ENCODE measurements at places on chromosomes 7 and 10. TPM values are rescaled to one million over a fixed set of nuclear protein-coding genes. Genes with fewer than 3 reads are reported as not detected.

DNA sequence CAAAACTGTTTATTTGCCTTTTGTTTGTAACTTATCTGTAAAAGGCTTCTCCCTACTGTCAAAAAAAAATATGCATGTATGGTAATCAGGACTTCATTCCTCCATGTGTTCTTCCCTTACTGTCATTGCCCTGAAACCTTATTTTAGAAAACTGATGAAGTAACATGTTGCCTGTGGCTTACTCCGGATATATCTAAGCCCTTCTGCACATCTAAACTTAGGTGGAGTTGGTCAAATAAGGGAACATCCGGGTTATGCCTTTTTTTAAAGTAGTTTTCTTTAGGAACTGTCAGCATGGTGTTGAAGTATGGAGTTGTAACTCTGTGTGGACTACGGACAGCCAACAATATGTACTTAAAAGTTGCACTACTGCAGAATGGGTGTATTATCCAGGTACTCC is 6.2 kb downstream of the SAR1A start:
- peaks cover 58% of the 10 kb centered on the region for H3K4me1 ChIP-seq
- no peak overlapping the region for H3K27ac ChIP-seq
- no peak for DNase-seq
- H3K27me3 ChIP-seq, result no peaks in the 10 kb centered on the region
- H3K4me3 ChIP-seq, result no peak overlapping the region

GRCh38 chr7:1735262-1735661 is 65.2 kb downstream of the ELFN1 start:
- H3K36me3 ChIP-seq, result no peaks in the 10 kb centered on the region
- H3K27ac ChIP-seq, result no peak overlapping the region
- no peak for DNase-seq
- H3K4me1 ChIP-seq, result peaks cover 11% of the 10 kb centered on the region
- H3K4me3 ChIP-seq, result no peak overlapping the region

DNA sequence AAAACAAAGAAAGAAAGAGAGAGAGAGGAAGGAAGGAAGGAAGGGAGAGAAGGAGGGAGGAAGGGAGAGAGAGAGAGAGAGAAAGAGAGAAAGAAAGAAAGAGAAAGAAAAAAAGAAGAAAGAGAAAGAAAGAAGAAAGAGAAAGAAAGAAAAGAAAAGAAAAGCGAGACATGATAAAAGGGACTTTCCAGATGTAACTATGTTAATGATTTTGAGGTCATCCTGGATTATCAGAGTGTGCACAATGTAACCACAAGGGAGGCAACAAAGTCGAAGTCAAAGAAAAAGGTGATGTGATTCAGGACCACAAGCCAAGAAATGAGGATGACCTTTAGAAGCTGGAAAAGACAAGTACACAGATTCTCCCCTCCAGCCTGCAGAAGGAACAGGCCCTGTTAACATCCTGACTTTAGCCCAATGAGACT is 48.9 kb upstream of the PAX2 start:
- peaks cover 3% of the 10 kb centered on the region for H3K27me3 ChIP-seq
- H3K36me3 ChIP-seq, result no peaks in the 10 kb centered on the region
- H3K4me1 ChIP-seq, result no peaks in the 10 kb centered on the region
- no peak overlapping the region for H3K4me3 ChIP-seq

DNA sequence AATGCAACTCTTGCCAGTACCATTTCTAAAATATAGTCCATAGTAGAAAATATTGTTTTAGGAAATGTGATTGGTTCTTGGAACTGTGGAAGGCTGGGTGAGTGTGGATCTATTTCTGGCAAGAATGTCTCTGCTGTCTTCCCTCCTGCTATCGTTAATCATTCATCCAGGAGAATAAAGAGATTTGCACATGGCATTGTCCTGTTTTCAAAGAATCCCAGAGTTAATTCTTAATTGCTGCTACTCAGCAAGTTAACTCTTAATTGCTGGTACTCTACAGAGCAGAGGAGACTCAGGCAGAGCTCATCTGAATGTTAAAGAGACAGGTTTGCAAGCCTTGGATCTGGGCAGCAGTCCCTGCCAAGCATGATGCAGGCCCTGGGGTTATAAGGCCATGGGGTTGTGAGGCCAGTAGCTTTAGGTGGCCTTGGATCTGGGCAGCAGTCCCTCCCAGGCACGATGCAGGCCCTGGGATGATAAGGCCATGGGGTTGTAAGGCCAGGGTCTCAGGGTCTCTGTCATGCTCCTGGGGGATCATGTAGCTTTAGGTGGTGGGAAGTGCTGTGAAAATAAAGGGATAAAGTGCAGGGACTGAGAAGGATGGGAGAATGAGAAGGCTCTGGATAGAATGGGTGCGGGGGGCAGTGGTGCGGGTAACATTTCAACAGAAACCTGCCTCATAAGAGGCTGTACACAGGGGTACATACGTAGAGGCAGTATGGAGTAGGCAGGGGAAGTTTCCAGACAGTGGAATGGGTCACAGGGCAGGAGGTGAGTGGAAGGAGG is 162.3 kb downstream of the SVIL start:
- peak overlapping the region; percentile 69 for H3K27ac ChIP-seq
- no peak overlapping the region for H3K4me3 ChIP-seq
- no peaks in the 10 kb centered on the region for H3K27me3 ChIP-seq
- peak; percentile 14 for DNase-seq
- H3K4me1 ChIP-seq, result peaks cover 68% of the 10 kb centered on the region

GRCh38 chr7:49644396-49645166 is 128.9 kb upstream of the VWC2 start:
- no peak for DNase-seq
- no peaks in the 10 kb centered on the region for H3K36me3 ChIP-seq
- no peak overlapping the region for H3K27ac ChIP-seq
- no peaks in the 10 kb centered on the region for H3K4me1 ChIP-seq

Gene NKX2-3
- not detected for total RNA-seq

DNA sequence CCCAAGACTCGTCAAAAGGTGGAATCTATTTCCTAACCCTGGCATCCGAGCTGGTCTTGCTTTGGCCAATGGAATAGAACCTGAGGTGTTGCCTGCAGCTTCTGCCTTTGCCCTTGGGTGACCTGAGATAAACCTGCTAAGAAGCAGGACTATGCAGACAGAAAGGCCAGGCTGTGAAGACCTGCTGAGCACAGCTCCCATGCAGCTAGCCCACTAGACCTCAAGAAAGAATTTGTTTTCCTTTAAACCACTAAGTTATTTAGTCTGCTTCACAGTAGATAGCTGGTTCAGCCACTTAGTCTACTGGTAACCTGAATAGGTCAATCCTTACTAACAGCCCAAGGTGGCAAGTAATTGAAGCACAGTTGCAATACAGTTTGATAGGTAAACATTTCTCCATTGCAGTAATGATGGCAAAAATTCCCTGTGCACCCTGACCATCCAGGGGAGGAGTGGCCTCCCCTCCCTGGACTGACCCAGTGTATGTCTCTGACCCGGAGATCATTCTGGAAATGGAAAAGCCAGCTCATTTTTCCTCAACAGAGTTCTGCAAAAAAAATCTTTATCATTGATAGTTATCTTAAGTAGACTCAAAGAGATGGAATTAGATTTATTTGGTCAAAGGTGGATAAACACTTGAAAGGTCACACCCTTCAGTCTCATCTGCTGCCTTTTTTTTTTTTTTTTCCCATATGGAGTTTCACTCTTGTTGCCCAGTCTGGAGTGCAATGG is 20.0 kb downstream of the TNS3 start:
- no peaks in the 10 kb centered on the region for H3K27me3 ChIP-seq
- no peak overlapping the region for H3K4me3 ChIP-seq

Gene CYP2C19
- total RNA-seq, result not detected

Gene NANOS1
- total RNA-seq, result 21.4 TPM
